ENCODE measurements at places on chromosomes 16 and 17.

DNA sequence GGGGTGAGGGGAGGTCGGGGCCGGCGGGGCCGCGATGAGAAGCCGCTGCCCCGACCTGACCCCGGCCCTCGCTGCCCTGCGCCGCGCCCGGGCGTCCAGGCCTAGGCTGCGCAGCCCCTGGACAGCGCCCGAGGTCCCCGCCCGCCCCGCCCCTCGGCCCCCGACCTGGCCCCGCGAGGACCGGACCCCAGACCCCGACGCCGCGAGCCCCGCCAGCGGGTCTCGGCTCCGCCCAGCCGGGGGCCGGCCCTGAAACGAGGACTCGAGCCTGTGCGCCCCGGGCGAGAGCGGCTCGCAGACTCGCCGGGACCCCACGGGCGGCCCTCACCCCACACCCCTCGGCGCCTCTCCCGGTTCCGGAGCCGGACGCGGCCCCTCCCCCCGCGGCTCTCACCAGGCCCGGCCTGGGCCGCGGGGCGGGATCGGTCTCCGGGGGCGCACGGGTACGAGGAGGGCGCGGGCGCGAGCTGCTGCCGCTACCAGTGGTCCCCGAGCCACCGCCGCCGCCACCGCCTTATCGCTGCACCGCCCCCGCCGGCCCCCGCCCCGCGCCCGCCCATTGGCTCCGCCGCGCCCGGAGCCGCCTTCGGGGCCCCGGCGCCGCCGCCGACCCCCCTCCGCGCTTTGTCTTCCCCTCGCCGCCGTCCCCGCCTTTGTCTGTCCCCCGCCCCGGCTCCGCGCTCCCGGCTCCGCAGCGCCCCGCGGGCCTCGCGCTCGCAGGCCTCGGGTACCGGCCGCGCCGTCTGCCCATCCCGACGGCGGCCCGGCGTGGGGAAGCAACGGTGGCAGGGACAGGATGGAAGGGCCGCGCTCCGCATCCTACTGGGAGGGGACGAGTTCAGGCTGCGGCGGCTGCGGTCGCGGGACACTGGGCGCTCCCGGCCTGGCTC lies at the start of gene LIMD2:
Gene LIMD2, minus strand, starts transcription at position 488 of the 890 bp plus-strand sequence. CDS start 827 bp downstream, outside the sequence.
- DNase-seq = peak; percentile 59

GRCh38 chr17:68301438-68301959 lies 10.2 kb downstream of the ARSG start:
- DNase-seq = peak; percentile 78

GRCh38 chr16:75289189-75289588 lies 37.8 kb upstream of the BCAR1 start:
- no peak for DNase-seq

GRCh38 chr17:82752371-82753200 lies 721 bp downstream of the TBCD start:
- DNase-seq = no peak

DNA sequence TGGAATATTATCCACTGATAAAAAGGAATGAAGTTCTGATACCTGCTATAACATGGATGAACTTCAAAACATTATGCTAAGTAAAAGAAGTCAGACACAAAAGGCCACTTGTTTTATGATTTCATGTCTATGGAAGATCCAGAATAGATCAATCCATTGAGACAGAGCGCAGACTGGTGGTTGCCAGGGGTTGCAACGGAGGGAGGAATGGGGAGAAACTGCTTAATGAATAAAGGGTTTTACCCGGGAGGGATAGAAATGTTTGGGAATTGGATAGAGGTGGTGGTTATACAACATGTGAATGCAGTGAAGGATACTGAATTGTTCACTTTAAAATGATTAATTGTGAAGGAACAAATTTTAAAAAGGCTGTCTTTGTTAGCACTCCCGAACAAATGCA lies 30.2 kb downstream of the WDR59 start:
- no peak for DNase-seq

DNA sequence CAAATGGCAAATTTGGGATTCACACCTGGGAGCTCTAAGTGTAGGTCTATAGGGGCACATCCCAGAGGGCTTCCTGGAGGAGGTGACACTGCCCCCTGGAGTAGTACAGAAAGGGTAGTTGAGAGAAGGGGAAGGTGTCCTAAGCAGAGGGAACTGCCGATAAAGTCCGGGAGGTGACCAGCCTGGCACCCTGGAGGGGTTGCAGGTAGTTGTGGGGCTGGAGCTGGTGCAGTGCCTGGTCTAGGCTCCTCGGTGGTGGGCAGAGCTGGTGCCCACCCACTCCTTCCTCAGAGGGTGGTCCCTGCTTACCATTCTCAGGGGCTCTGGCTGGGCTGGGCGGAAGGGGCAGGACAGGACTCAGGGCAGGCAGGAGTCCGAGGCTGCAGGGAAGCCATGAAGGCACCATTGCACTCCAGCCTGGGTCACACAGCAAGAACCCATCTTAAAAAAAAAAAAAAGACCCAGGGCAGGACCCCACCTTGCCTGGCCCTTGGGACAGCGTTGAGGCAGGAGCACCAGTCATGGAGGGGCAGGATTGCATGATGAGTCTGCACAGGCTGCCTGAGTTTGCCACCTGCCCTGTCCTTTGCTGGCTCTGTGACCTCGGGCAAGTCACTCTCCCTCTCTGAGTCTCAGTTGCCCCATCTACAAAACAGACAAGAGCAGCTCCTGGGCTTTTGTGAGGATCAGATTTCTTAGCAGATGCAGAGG lies 43.8 kb downstream of the LAT start:
- no peak for DNase-seq

- DNase-seq = no peak
Measured at GRCh38 chr16:54177052-54177861, 109.3 kb downstream of the IRX3 start.

- no peak for DNase-seq
Measured at GRCh38 chr17:66966298-66966697, 1.8 kb downstream of the CACNG4 start.

Data from DMS153 (cell line).